ENCODE measurements at places on chromosomes 3 and 15.

GRCh38 chr3:126508564-126508964, 9.0 kb downstream of the UROC1 start:
- no peak for DNase-seq

- no peak for DNase-seq
These were observed 167.2 kb downstream of the SPATA16 start for GRCh38 chr3:172973799-172974198.

- no peak for DNase-seq
These were observed 81.1 kb upstream of the SLC6A1 start for GRCh38 chr3:10911350-10912002.

DNA sequence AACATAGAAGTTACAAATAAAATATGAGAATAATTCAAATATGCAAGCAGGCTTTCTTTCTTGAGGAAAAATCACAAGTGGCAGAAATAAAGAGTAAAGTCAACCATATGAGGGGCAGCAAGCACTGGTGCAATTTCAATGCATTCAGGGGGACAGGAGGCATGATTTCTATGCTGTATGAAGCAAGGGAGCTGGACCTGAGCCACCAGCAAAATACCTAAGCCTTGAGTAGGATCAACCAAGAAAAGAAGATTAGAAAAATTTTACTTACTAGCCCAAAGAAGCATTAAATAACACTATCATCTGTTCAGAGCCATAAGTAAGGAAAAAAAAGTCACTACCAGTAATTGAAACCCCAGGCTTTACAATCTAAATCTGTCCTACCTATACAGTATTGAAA, 6.3 kb downstream of the ADGRG7 start:
- no peak for DNase-seq

GRCh38 chr3:177352424-177352823, 155.1 kb upstream of the TBL1XR1 start:
- no peak for DNase-seq

- no peak for DNase-seq
These were observed 505.2 kb downstream of the SHQ1 start for GRCh38 chr3:72343078-72343477.

GRCh38 chr3:176927706-176928581, 269.3 kb downstream of the TBL1XR1 start:
- no peak for DNase-seq

Data from renal cortex interstitium (tissue), 15 donors.